ENCODE measurements at places on chromosomes 3 and 15. TPM values are rescaled to one million over a fixed set of nuclear protein-coding genes. Genes with fewer than 3 reads are reported as not detected.

- no peak for DNase-seq
Measured at GRCh38 chr3:16439848-16440708, 73.4 kb downstream of the RFTN1 start.

DNA sequence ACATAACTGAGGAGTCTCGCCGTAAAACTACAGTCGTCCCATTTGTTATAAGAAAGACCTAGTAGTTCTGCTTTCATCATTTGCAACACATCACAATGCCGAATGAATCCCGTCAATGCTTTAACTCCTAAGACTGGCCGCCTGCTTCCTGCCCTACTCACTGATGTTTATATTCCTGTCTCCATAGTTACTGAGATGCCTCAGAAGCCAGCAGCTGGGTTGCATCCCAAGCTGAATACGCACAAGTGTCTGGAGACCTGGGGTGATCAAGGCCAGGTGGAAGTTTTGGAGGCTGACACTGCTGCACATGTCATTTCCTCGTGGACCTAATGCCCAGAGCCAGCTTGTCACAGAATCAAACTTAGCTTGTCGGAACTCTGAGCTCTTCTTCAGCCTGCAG lies 95.2 kb upstream of the UBE2E1 start:
- no peak for DNase-seq

GRCh38 chr15:81375461-81375860 lies 1.4 kb upstream of the TMC3 start:
- no peak for DNase-seq

DNA sequence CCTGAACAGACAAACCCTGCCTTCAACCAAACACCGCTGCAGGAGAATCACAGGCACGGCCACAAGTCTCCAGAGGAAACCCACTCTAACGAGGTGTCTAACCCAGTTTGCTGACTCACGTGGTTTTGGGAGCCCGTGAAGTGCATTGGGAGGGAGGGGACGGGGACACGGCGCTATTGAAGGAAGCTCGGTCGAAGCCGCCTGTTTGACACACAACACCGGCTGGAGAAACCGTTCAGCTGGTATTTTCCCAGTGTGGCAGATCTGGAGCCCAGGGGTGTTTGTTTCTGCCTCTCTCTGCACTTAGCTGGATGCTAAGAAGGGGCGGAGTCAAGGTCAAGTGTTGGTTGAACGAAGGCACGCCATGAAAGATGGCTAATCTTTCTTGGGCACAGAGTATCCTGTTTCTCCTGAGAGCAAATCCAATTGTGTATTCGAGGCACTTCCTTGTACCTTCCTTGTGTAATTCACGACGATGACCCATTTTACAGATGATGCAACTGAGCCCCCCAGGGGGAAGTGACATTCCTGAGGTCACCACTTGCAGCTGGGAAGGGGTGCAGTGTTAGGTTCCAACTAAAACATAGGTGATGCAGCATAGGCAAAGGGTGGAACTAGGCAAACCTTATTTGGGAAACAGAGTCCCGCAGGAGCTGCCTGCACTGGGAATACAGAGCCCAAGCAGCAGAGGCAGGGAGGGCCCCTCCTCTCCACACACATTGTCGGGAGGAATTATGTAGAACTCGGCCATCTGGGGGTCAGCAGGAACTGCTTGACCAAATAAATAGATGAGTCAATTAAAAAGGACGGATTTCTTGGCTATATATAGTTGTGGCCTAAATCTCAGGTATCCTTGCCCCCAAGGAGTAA lies 22.5 kb downstream of the SLC6A6 start:
- no peak for DNase-seq

DNA sequence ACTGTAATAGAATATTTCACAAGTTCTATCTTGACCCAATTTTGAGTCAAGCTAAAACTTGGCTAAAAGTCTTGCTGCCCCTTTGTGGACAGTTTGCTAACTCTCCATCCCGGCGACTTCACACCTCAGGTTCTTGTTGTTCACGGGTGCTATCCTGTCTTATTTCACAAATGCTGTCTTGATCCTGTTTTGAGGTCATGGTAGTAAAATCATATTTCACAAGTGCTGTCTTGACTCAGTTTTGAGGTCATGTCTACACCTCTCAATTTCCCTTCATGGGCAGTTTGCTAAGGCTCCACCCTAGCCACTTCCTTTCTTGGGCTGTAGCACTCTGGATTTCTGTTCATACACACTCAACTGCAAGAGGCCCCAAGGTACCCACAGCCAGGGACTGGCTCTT lies 45.0 kb upstream of the GK5 start:
- no peak for DNase-seq

DNA sequence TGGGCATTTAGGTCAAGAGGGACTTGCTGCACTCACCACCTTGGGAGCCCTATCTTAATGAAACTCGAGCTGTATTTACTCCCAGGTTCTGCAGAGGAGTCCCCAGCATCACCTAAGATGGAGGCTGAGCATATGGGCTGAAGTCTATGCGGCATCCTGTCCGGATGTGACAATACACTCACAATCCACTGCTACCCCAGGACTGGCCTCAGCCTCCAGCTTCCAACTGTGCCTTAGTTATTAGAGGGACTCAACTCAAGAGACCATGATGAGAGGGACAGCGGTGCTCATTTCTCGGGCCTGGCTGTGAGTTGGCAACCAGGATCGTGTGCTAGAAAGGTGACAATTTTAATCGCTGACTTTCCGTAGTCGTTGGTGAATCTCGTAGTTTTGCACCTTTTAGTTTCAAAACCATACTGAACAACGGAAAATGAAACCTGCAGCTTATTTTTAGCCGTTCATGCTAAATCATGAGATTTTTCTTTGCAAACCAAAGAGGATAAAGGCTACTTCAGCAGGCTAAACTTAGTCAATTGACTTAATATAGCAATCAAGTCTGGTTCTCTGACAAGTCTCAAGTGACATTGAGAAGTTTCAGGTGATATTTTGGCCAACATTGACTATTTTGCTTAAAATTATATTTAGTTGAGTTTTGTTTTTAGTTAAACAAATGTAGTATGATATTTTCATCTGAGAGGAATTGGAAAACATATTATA lies 11.1 kb downstream of the ZBTB38 start:
- no peak for DNase-seq

- no peak for DNase-seq
Measured at GRCh38 chr3:354432-354831, 157.9 kb downstream of the CHL1 start.

DNA sequence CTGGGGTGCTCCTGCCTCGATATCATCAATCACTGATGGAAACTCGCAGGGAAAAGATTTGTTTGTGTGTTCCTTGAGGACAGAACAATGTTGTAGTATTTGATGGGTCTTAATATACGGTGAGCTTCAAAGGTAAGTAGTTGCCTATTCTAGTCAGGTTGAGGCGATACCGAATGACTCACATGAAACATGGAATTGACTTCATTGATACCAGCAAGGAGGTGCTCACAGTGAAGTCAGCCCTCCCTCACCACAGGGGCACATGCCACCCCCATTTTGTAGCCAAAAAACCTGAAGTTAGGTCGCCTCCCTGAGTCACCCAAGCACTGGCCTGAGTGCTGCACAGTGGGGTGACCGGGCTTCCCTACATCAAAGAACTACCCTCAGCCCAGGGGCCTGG lies 3.7 kb upstream of the ALDH1A3 start:
- no peak for DNase-seq

DNA sequence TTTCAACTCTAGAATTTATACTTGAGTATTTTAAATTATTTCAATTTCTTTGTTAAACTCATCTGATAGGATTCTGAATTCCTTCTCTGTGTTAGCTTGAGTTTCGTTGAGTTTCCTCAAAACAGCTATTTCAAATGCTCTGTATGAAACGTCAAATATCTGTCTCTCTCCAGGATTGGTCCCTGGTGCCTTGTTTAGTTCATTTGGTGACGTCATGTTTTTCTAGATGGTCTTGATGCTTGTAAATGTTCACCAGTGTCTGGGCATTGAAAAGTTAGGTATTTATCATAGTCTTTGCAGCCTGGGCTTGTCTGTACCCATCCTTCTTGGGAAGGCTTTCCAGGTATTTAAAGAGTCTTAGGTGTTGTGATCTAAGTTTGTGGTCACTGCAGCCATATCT lies 151.1 kb downstream of the KCNAB1 start:
- DNase-seq: no peak

- DNase-seq: no peak
Measured at GRCh38 chr3:171736556-171736955, 73.7 kb downstream of the PLD1 start.

DNA sequence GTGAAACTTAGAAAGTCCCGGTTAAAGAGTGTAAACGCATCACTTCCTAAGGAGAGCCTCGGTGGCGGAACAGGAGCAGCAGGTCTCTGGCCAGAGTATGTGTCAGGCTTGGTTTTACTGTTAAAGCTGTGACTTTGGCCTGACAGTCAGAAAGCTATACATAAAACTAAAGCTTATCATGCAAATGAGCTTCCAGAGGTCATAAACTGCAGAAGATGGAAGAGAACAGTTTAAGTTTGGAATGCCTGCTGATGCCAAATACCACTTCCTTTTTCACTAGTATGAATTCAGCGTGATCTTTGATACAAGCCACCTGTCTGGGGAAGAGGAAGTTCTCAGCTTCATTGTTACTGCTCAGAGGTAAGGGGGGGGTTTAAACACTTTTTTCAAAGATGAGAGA lies 125.1 kb upstream of the CTDSPL start:
- DNase-seq: no peak

DNA sequence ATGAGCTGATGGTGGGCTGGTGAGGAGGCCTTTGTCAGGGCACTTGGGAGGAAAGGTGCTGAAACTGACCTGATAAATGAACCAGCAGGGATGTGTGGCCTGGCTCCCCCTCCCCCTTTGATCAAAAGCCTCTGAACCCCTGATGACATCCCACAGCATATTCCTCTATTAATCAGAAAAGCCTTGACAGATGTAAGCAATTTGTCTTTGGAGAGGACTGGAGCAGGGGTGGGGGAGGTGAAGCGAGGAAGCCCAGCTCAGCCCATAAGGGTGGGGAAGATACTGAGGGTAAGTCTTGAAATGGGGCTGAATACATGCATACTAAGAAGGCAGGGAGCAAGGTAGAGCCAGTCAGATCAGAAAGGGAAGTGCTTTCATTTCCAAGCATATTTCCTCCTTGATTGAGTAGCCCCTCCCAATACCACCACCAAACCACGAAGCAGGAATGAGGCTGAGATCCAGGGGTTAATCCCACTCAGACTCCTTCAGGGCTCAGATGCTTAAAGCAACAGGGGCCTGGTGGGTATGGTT lies 34.7 kb upstream of the MRPS22 start:
- no peak for DNase-seq

DNA sequence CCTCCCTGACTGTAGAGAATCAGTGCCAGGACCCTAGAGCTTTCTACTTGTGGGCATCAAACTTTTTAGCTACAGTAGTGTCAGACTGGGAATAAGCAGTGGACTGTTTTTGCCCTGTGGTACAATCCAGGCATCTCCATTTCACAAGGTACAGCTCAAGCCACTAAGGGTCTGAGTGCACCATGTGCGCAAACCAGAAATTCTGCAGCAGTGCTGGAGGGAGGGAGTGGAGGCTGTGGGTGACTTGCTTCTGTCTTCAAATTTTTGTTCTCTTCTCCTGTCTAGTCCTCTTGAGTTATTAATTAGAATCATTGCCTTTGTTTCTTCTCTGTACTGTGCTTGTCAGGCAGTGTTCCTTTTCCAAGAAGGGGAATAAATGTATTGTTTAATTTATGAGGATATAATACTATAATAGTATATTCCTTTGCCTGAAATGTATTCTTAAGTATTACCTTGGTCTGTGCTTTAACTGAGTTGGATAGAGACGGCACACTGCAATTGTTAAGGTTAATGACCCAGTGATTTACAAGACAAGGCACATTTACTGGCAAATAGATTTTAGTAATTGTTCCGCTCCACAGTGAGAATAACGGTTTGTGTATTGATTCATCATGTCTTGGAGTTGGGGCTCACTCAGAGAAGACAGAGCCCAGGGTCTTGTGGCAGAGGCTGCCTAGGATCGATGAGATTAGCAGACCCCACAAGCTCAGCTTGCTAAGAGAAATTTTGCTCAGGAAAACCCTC lies 390.6 kb upstream of the CFAP20DC start:
- DNase-seq: no peak

DNA sequence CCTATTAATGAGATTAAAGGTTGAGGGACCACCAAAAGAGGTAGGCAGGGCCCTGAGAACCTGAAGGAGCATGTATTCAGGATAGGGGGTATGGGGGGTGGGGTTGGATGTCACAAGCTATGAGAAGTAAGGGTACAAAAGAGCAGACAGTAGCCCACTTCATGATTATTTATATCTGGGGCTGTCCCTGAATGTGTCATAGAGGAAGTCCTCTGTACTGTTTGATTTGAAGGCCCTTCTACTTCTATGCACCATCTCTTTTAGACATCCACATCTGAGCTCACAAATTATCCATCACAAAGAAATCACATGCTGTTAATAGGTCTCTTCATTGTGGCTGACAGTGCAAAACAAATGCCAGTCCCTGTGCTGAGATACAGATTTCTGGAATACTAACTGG lies 68.6 kb downstream of the FHIT start:
- DNase-seq: no peak

GRCh38 chr15:55241891-55242290 lies 45.1 kb upstream of the RSL24D1 start:
- no peak for DNase-seq

GRCh38 chr3:160643994-160644393 lies 33.0 kb upstream of the ARL14 start:
- no peak for DNase-seq

- DNase-seq: no peak
Measured at GRCh38 chr3:174462916-174463315, 396.2 kb upstream of the NAALADL2 start.

DNA sequence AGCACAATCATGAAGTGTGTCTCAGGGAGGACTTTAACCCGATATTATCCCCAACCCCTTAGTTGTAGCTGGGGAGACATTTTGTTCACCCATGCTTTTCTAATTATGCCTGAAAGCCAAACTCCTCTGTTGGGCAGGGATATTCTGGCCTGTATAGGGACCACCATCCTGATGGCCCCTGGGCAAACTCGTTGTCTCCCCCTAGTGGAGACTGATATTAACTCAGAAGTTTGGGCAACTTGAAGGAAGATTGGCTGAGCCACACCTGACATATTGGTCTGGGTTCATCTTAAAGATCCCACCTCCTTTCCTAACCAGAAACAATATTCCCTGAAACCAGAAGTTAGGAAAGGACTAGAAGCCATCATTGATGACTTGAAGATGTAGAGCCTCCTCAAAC lies 42.3 kb downstream of the TM4SF18 start:
- DNase-seq: no peak

- no peak for DNase-seq
Measured at GRCh38 chr15:88011533-88011932, 245.0 kb downstream of the NTRK3 start.

Gene TMEM158
- total RNA-seq: 35.5 TPM

Gene PTH1R
- 1.5 TPM for total RNA-seq

Gene ZNF35
- 20.0 TPM for total RNA-seq

Gene IL5RA
- not detected for total RNA-seq

Gene ZWILCH
- 62.8 TPM for total RNA-seq

Gene SAXO2
- 3.1 TPM for total RNA-seq

Gene CD200R1
- not detected for total RNA-seq

Gene OCA2
- total RNA-seq: 0.20 TPM

Measured in H1 (cell line).